EL (cell line): ENCODE measurements at places on chromosomes 12 and 14.

DNA sequence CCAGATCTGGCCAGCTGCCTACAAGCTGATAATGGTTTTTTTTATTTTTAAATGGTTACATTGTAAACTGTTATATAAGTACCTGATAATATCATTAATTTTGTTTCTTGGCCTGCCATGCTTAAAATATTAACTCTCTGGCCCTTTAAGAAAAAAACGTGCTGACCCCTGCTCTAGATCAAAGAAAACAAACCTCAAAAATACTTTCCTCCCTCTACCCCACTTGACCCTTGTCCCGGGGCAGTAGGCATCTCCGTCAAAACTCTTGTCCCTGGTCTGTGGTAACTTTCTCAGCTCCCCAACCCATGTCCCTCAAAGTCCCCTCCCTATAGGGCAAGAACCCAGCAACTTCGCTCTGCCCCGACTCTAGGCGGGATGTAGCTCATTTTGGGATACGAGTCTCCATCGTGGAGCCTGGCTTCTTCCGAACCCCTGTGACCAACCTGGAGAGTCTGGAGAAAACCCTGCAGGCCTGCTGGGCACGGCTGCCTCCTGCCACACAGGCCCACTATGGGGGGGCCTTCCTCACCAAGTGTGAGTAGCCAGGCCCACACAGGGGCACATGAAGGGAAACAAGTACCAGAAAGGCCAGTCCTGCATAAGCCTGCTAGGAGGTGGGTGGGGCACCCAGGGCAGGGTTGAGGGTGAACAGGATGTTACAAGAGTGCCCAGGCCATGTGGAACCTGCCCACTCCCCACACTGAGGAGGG is 3.5 kb downstream of the RDH5 start:
- DNase-seq, result no peak

- no peak for DNase-seq
These were observed 62.3 kb downstream of the FOS start for GRCh38 chr14:75340921-75341320.

DNA sequence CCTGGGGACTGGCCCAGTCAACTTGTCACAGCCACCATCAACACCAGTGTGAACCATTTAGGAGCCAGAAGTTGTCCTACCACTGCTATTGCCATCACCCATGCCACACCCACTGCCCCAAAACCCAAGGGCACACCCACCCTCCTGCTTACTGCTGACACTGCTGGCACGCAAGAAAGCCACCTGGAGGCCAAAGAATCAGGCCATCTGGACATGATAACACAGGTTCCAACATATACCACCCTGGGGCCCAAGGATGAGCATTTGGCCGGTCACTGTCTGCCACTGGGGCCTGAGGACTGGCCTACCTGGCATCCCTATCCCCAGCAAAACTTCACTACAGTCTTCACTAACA is 181.6 kb downstream of the MYRFL start:
- no peak for DNase-seq

DNA sequence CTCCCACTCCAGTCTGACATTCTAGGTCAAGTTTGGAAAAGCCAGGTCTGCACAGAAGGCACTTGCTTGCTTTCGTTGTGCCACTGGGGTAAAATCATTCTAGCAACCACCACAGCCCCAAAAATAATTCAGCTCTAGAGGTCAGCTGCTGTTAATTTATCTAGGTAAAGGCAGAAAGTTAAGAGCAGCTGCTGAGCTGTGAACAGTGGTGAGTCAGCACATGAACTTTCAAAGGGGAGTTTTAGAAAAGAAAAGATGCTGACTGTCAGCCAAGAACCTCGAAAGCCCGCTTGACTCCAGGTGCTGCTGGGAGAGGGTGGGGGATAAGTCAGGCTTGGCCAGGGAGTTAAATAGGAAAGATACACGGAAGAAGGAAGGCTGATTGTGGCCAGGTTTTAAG is 12.7 kb downstream of the CCDC197 start:
- no peak for DNase-seq

DNA sequence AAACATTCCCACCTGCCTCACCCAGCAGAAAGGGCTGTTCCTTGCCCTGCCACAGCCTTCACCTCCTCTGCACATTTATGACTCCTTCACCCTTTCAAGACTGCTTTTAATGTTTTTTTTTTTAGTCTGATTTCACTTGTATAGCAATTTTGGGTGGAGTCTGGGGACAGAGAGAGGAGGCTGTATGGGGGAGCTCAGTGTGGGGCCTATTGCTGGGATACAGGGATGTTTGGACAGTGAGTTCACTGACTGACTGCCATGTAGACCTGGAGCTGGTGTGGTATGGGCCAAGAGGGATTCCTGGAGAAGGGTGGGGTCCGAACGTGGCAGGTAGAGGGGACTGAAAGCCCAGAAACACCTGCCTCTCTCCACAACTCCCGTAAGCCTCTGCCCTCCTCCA is 1.9 kb upstream of the KRT85 start:
- no peak for DNase-seq

- no peak for DNase-seq
These were observed 2.5 kb downstream of the XRCC3 start for GRCh38 chr14:103712633-103713247.

DNA sequence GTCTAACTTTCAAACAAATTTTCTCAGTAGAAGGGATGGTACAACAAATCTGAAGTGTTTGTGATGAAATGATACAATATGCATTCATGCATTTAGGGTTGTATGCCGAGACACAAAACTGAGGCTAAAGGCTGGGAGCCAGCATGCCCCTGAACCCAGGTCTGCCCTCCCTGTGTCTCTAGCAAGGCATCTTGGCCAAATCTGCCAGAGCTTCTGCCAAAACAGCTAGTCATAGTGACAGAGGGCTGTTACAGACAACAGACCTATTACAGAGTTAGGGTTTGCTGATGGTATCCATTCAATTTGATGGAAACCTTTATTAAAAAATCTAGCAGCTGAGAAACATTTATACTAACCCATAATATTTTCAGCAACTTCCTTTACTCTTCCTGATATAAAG is 11.3 kb upstream of the CHPT1 start:
- DNase-seq, result no peak

- no peak for DNase-seq
These were observed 6.4 kb downstream of the NFKBIA start for GRCh38 chr14:35398071-35398584.

- DNase-seq, result peak; percentile 21
These were observed 1.2 kb downstream of the DYRK2 start for GRCh38 chr12:67649570-67650387.

GRCh38 chr14:100891501-100892445 is 11.7 kb downstream of the RTL1 start:
- DNase-seq, result no peak

GRCh38 chr14:95206534-95206933 is 49.2 kb upstream of the DICER1 start:
- no peak for DNase-seq

DNA sequence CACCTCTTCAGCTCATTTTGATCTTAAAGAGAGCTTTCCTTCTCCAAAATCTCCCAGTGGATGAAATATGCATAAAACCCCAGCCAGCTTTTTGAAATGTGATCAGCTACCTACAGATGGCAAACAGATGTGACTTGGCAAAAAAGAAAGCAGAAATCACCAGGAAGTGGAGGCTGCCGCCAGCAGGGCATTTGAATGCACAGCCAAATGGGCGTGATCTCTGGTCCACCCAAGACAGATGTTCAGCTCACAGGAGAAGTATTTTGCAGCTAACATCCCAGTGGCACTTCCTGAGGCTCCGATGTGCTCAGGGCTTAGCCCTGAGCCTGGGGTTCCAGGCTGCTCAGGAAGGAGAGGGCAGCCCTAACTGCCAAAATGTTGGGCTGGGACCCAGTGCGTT is 78.3 kb downstream of the LGMN start:
- DNase-seq, result peak; percentile 82

DNA sequence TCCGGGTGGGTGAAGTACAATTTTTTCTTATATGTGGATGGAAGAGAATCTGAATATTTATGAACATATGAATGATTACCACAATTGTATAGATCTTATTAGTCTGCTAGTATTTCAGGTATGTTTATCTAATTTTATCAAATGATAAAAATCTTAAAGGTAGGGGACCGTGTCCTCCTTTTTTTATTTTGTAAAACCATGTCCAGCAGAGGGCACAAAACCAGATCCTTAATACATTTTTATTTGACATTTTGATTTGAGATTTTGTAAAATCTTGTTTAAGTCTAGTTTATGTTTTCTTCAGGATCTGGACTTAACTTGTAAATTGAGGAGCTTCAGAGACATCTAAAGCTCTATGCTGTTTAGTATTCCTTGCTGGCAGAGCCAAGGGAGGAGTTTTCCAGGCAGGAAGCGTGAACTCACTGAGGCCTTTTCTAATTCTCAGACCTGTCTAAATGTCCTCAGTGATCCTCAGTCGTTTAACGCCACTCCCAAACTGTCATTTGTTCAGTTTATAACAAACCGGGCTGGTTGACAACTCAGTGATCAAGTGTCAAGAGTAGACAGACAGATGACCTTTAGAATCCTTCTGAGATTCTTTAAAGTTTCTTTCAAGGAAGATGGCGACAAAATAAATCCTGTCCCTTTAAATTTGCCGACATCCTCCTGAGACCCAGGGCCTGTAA is 263.9 kb downstream of the KTN1 start:
- no peak for DNase-seq

- DNase-seq, result no peak
These were observed 23.8 kb downstream of the HSPB8 start for GRCh38 chr12:119202544-119202943.

DNA sequence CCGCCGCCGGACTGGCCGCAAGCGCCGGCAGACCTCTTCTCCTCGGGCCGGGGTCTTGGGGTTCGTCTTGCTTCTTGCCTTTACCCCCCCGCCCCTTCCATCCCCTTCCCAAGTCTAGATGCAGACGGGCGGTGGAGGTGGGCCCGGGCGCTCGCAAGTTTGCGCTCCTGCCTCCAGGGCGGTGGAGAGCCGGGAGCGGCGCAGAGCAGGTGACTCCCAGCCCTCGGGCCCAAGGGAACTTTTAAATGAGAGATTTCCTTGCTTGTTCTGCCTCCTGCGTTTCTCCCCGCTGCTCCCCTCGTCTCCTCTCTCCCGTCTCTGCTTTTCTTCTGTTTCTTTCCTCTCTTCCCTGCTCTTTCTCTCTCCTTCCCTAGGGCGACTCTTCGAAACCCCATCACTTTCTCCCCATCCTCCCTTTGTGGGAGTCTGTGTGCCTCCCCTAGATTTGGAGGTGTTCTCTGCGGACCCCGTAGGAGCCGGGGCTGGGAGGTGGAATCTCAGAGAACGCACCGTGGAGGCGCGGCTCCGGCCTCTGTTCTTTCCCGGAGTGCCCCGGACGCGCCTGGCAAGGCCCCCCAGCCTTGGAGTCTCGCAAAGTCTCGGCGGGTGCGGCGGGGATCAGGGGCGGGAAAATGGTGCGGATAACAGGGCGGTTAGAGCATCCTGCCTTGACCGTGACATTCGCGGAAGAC is 114.7 kb upstream of the MYL2 start:
- no peak for DNase-seq

- no peak for DNase-seq
These were observed 67.1 kb downstream of the BLTP3B start for GRCh38 chr12:100075598-100075997.

- DNase-seq, result no peak
These were observed 30.5 kb upstream of the PLEKHG3 start for GRCh38 chr14:64673748-64674147.

DNA sequence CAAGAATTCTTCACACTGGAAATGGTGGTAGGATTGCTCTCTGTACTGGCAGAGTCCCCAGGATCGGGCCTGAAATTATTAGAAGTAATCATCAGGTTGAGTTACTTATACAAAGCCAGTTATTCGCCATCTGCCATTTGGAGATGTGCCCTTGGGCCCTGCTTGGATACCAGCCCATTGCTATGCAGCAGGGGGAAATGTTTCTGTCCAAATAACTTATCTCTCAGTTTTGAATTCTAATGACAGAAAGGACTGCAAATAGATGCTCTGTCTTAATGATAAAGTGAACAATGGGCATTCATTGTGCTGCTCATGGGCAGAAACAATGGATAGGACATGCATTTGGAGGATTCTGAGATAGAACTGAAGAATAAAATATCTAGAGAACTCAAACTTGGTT is 139.1 kb upstream of the PELI2 start:
- no peak for DNase-seq

- DNase-seq, result no peak
These were observed 571 bp downstream of the ZNF891 start for GRCh38 chr12:133129368-133130037.

DNA sequence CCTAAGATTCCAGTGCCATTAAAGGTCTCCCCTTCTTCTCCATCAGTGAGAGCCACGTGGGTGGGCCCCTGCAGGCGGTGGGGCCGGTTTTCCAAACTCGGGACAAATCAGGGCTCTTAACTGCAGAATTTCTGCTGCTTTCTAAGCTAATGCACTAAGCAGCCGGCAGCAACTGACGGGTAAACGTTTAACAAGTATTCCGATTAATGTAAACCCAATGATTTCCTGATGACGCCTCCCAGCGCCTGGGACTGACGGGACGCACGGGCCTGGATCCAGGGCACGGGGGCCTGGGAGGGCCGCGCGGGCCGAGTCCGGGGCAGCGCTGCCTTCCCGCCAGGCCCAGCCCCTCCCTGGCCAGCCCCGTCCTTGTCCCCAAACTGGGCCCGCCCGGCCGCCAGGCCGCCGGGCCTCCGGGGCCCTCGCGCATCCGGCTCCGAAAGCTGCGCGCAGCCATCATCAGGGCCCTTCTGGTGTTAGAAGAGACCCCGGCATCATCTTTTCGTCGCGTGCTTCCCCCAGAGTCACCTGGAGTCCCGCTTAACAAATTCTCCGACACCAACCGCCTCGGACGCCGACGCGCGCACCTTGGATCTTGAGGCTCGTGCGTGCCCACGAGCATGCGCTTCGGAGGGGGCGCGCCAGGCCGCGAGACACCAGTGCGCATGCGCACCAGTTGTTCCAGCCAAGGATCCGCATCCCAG is at the start of gene MLH3:
Gene MLH3 (minus strand): TSS at position 616 of the 704 bp plus-strand sequence. CDS start 1,812 bp downstream, outside the sequence.
- peak; percentile 79 for DNase-seq

GRCh38 chr14:70027785-70028428 is 148.7 kb downstream of the SMOC1 start:
- peak; percentile 50 for DNase-seq

DNA sequence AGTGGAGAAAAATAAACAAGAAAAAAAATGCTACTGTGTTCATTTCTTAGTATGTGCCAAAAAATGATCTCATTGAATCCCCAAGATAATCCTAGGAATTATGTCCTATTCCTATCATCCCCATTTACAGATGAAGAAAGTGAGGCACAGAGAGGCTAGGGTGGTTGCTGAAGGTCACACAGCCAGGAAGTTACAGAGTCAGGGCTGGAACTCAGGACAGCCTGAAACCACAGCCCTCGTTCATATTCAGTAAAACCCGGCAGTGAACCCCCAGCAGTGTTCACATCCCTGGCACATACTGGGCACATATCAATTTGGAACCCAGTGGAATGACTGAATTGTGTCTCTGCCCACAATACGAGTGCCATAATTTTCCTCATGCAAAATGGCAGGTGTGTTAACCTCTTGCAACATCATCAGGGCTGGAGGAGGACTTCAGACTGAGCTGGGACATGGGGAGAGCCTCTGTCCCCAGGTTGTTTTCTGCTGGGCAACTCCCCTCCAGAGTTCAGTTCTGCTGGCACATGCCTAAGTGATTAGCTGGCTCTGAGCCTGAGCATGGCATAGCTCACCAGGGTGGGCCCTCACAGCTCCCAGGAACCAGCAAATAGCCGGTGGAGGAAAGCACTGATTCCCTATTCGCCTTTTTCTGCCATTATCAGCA is 2.0 kb upstream of the PPP1CC start:
- DNase-seq, result peak; percentile 48

GRCh38 chr12:12441843-12442461 is 85.1 kb downstream of the BORCS5 start:
- peak; percentile 18 for DNase-seq
